ENCODE measurements at places on chromosomes 7 and 10.

DNA sequence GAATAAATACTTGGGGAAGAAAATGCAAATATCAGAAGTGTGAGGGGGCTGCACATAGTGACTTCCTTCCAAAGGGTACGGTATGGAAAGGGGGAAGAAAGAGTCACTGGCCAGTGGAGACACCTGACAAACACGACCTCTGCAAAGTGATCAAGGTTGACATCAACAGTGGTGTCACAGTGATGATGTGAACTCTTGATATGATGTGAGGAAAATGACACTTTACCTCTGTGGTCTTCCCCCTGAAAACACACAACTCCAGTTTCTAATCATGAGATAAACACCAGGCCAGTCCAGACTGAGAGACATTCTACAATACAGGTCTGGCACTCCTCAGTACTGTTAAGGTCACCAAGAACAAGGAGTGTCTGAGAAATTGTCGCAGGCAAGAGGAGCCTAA lies 169.7 kb downstream of the BUB3 start:
- DNase-seq = no peak

- no peak for DNase-seq
These were observed 52.4 kb downstream of the PDIA4 start for GRCh38 chr7:148975896-148976295.

- no peak for DNase-seq
These were observed 104.7 kb downstream of the SEPTIN7 start for GRCh38 chr7:35905555-35905954.

GRCh38 chr7:123552641-123553040 lies 5.0 kb downstream of the NDUFA5 start:
- DNase-seq = no peak

DNA sequence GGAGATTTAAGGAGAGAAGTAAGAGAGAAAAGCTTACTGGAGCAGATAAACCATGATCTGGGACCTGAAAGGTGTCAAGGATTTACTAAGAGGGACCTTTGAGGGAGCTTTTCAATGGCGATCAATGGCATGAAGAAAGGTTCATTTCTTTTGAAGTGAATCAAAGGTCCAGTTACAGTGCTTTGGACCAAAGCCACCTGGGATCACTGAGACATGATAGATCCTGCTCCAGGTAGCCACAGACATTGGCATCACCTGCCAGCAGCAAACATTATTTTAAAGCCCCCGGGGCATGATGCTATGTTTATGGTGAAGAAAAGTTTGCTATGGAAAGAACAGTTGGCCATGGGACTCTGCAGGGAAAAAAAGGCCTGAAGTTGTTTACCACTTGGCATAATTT lies 109.4 kb downstream of the SLC25A13 start:
- DNase-seq = no peak

- DNase-seq = no peak
These were observed 2.5 kb downstream of the FGL2 start for GRCh38 chr7:77197141-77197540.

DNA sequence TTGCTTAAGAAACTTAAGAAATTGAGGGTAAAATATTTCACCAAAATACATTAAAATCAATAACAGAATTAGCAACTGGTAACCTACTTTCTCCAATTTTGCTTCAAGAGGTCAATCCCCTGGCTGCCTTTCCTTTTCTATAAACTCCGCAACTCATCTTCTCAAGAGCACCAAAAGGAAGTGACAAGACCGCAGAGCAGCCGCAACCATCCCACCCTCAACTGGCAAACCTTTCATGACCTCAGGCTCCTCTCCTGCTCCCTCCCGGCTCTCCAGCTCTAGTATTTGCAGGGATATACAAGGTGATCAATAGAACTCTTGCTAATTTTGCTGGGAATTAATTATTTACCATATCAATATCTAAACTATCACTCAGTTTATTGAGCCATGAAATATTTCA lies 88.9 kb downstream of the ATE1 start:
- no peak for DNase-seq

DNA sequence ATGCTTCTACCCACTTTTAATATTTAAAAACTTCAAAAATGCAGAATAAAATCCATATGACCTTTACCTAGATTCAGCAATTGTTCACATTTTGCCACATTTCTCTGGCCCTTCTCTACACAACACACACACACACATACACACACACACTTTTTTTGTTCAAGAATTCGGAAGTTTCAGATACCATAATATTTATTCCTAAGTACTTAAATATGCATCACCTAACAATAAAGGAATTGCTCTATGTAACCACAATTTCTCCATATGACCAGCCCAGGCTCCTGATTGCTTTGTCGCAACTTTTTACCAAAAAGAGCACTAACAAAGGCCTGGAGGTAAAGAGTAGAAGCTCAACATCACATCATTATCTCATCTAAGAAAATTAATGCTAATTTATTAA lies 106.6 kb downstream of the FAS start:
- DNase-seq = no peak

DNA sequence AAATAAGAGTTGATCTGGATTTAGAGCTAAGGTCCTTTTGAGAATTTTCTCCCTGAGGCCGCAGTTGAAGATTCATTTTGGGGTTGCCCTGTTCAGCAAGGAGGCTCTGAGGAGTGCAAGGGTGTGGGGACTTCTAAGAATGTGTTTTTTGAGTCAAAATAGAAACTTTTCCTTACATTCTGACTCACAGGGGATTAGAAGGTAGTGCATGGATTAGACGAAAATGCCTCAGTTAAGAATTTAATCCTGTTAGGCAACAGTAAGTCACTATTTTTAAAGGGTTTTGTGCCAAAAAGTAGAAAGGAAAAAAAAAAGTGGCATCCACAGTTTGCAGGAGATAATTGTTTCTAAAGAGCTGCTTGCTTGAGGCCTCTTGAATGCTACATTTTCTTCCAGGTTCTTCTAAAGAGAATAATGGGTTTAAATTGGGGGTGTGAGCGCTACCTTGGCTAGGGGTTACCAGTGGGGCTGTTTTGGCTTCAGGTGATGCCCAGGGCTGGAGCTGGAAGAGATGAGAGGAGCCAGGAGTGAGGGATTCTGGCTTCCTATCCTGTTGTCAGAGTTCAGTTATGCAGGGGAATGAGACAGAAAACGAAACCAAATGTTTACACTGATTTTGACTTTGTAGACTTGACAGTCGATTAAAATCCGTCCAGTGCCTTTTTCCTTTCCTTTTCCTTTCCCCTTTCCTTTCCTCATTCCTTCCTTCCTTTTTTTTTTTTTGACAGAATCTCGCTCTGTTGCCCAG lies 52.9 kb downstream of the BAMBI start:
- DNase-seq = no peak

GRCh38 chr7:103487419-103487818 lies 41.4 kb upstream of the SLC26A5 start:
- DNase-seq = no peak

- no peak for DNase-seq
These were observed at the start of gene MMD2 for GRCh38 chr7:4958477-4959301. TSS of gene MMD2 (minus strand) at chr7:4959187. CDS start at chr7:4959017, 170 bp downstream.

GRCh38 chr7:103613655-103614642 lies 167.9 kb upstream of the SLC26A5 start:
- no peak for DNase-seq

DNA sequence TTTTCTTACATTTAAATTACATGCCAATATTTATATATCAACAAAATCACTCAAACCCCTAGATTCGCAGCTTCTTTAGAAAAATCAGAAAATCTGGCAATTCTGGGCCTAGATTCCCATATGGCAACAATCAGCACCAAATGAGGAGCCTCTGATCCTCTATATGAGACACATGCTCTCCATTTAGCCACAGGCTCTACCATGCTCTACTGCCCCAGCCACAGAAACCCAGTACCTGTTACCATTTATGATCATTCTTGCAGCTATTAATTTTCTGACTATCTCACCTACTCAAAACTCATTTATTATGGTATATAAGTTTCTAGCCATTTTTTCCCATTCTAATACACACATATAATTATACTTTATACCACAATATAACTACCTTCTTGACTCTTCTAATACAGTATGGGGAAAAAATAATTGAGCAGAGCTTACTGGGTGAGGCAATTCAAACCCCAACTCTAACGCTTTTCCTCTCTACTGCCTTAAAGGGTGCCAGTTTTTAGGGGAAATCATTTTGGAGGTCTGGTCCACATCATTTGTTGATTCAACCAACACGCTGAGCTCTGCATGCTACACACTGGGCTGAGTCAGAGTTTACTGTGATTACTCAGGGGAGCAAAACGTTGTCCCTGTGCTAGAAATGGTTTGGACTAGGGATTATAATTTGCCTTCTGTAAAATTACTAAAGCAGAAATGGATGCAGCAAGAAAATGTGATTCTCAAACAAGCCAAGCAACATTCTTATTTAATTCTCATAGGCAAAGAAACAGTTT lies 11.6 kb downstream of the PDLIM1 start:
- DNase-seq = no peak

- DNase-seq = no peak
These were observed 53.6 kb upstream of the FAM133B start for GRCh38 chr7:92643821-92644220.
